ENCODE measurements at places on chromosomes 5 and 9. TPM values are rescaled to one million over a fixed set of nuclear protein-coding genes. Genes with fewer than 3 reads are reported as not detected.

Gene SLC38A9
- total RNA-seq, result 13.0 TPM

Gene CEL
- total RNA-seq, result 2.4 TPM

Gene F2RL1
- 12.0 TPM for total RNA-seq

DNA sequence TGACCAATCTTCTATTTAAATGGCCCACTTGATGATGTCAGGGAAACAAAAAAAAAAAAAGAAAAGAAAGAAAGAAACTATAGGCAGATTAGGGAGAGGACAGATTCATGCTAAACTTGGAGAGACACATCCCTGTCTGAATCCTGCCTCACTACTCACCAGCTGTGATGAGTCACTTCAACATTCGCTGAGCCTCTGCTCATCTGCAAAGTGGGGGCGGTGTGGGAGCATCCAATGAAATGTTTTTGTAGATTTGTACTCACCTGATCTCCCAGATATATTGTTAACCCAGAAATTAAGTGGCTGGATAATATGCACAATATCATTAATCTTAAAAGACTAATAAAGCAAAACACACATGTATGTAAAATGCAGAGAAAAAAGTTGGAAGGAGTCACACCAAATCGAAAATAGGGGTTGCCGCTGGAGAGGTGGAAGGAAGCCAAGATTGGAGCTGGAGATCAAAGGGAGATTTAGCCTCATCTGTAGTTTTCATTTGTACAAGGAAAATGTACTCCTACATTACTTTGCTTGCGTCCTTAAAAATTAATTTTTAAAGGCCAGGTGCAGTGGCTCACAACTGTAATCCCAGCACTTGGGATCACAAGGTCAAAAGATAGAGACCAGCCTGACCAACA is 17.0 kb upstream of the ERGIC1 start:
- ATAC-seq, result peak; percentile 65

DNA sequence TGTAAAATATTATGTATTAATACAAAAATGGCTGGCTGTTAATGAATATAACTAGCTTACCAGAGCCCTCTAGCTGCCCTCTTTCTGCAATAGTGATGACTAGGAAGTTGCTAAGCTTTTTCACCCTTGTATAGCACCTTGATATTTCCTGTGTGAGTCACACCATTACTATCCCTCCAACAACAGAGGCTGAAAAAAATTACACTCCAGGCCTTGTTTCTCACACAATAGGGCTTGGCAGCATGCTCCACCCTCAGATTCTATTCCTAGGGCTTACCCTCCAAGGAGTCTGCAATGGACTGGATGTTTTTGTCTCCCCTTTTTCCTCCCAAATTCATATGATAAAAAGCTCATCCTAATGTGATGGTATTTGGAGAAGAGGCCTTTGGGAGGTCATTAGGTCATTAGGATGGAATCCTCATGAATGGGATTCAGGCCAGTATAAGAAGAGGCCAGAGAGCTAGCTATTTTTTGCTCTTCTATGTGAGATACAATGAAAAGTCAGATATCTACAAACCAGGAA is 184.6 kb upstream of the MAP1B start:
- peak; percentile 98 for ATAC-seq

GRCh38 chr9:127360250-127360649 is 36.7 kb upstream of the SLC2A8 start:
- no peak for ATAC-seq

DNA sequence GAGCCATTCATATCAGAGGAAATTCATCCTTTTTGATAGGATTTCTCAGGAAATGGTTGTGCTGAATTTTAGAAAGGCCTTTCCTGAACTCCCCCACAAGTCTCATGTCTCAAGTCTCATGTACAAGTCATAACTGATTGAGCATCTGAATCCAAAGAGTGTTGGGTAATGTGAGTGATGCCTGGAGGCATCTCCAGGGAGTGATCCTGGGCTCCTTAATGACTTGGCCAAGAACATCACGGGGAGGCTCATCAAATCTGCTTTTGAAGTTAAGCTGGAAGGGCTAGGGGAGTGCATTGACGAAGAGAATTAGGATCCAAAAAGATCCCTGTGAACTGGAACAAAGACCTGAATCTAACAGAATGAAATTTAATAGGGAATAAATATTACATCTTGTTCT is 79.2 kb downstream of the MAST4 start:
- no peak for ATAC-seq

Gene FAT2
- 82.5 TPM for total RNA-seq

- no peak for ATAC-seq
Observed at GRCh38 chr5:139228201-139228803, 30.1 kb upstream of the SIL1 start.
